ENCODE measurements at places on chromosomes 12 and 14.

GRCh38 chr14:24879661-24880386 is 170.1 kb downstream of the STXBP6 start:
- DNase-seq, result no peak

DNA sequence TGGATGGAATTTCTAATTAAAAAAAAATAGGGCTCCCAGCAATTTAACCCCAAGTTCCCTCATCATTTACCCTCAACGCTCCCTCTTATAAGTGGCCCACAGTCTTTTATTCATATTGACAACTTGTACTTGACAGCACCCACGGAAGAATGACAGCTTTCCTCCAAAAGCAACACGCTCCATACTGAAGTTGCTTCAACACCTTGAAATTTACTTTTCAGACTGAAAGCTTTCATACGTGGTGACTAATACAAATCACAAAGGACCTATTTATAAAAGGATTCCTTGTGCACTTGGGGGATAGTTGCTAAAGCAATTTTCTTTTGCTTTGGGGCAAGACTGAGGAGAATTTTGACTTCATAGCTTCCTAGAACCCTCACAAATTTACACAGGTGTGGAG is 1629.4 kb upstream of the SEL1L start:
- DNase-seq, result no peak

DNA sequence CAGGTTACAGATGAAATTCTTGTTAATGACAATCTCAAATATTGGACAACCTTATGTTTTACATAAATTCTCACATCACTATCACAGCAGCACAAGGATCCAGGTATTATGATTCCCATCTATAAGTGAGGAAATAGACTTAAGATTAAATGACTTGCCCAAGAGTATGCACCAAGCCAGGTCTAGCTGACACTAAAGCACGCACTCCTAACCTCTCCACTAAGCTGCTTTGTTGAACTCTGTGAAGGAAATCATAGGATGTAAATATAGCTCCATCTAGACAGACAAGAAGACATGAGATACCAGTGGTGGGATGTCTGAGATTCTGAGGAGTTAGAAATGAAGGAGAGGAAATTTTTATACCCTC is 87.9 kb downstream of the PHLDA1 start:
- no peak for DNase-seq

GRCh38 chr14:77141214-77142004 is at the start of gene ZDHHC22:
Gene ZDHHC22, minus strand, starts transcription at chr14:77141791. Its CDS starts 2,053 bp downstream, at chr14:77139738.
- no peak for DNase-seq

- no peak for DNase-seq
These were observed 19.7 kb downstream of the RILPL1 start for GRCh38 chr12:123513805-123514204.

GRCh38 chr12:92075425-92075914 is 70.2 kb downstream of the BTG1 start:
- no peak for DNase-seq

- DNase-seq, result no peak
These were observed 10.9 kb upstream of the MIPOL1 start for GRCh38 chr14:37186865-37187264.

GRCh38 chr14:102633906-102634595 is 41.6 kb downstream of the RCOR1 start:
- DNase-seq, result no peak

- DNase-seq, result no peak
These were observed 364.1 kb downstream of the PCNX1 start for GRCh38 chr14:71271166-71271945.

DNA sequence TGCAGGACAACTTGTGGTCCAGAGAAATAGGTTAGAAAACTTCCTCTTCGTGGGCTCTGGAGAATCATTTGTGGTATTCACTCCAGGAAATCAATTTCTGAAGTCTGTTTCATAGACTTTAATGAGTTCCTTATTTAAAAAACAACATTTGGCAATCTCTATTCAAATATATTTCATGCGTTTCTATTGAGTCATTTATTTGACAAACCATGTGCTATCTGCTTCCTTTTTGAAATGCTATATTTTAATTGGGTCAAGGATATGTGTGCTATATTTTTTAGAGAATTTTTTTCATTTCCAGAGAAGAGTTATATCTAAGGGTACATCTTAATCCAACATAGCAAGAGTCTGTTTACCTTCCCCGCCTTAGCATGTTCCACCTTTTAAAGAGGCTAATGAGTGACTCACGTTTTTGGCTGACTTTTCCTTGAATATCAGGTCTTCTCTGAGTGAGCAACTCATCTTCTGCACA is 252.4 kb upstream of the EGLN3 start:
- no peak for DNase-seq

DNA sequence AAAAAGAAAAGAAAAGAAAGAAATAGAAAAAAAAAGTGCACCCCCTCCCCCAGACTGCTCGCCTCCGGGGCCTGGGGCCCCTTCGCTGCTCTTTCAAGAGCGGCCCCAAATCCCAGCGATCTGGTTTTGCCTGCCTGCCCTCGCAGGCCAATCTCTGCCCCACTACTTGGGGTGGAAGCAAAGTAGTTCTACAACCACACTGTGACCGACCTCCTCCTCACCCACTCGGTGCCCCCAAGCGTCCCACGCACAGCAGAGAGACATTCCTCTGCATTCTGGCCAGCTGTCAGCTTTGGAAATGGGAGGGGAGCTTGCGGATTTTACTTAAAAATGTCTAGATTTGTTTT is 2.4 kb upstream of the TBX3 start:
- no peak for DNase-seq

Measured in nucleus accumbens (tissue), 56 donors.